ENCODE measurements at places on chromosomes 3 and 15.
A peak's percentile ranks its signal among the peaks of the same experiment; 100 is the strongest.

DNA sequence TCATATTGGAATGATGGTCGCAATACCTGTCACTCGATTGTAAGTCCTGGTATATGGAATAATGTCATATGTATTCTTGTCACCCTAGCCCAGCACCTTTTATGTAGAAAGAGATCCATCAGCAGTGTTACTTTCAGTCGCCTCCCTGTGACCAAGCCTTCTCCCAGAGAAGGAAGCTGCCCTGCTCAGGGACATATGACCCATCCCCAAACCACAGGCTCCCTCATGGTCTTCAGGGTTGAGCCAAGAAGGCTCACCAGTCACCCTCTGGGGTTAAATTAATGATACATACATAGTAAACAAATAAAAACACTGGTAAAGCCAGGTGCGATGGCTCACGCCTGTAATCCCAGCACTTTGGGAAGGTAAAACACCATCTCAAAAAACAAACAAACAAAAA lies 4.6 kb upstream of the MFGE8 start:
- no peak for DNase-seq

DNA sequence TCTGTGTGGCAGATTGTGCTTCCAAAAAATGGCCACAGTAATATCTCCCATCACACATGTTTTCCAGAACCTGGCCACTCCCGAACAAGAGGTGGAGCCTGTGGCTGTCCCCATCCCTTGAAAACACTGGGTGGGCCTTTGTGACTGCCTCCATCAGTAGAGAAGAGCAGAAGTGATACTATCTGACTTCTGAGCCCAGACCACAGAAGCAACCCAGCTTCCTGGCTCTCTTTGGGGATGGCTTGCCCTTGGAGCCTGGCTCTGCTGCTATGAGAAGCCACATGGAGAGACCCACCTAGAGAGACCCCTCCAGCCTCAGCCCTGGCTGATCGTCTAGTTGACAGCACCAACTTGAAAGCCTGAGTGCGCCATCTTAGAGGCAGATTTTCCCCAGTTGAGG lies 39.8 kb upstream of the CMTM8 start:
- no peak for DNase-seq

DNA sequence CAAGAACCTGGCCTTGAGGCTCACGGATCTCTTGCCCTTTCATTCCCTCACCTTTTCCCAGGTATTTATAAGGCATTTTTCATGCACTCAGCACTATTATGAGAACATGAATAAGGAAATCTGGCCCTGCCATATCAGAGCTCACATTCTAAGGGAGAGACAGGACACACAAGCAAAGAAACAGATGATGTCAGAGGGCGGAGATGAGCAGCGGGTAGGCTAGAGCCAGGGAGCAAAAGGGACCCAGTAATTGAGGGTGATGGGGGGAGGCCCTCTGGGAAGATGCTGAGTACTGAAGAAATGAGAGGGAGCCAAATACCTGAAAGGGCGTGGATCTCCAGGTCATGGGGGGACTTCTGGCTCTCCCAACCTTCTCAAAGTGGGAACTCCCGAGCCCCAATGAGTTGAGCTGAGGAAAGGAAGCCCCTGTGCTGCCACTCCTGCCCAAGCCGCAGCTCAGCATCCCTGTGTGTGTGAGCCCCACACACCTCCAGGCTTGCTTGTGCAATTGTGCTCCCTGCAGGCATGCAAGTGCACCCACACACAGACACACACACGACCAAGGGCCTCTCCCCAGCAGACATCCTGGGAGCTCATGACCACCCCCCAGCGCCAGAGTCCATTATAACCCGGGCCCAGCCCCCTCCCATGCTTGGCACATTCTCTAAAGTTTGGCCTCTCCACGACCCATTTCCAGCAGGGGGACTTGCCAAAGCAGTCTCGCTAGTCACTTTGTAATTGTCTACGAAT lies 81.4 kb upstream of the PXYLP1 start:
- DNase-seq: no peak

- peak; percentile 6 for DNase-seq
These were observed 10.0 kb upstream of the MANF start for GRCh38 chr3:51375136-51375535.

DNA sequence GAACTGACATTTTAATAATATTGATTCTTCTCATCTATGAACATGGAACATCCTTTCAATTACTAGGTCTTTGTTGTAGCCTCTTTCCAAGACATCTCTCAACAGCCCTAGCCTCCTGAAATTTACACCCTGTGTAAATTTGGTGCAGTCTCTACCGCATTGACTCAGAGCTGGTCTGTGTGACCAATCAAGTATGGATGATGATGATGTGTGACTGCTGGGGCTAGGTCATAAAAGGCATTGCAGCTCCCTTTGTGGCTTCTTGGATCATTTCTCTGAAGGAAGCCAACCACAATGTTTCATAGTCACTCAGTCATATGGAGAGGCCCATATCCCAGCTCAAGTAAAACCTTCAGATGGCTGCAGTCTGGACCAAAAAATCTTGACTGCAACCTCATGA lies 62.1 kb upstream of the FAM3D start:
- no peak for DNase-seq

GRCh38 chr3:119294696-119295671 lies 801 bp downstream of the ARHGAP31 start:
- DNase-seq: no peak

GRCh38 chr3:179811321-179812095 lies 158.7 kb downstream of the USP13 start:
- no peak for DNase-seq

GRCh38 chr3:94167796-94168195 lies 104.9 kb downstream of the NSUN3 start:
- DNase-seq: no peak

- no peak for DNase-seq
These were observed 1.6 kb upstream of the CISH start for GRCh38 chr3:50612970-50613846.

DNA sequence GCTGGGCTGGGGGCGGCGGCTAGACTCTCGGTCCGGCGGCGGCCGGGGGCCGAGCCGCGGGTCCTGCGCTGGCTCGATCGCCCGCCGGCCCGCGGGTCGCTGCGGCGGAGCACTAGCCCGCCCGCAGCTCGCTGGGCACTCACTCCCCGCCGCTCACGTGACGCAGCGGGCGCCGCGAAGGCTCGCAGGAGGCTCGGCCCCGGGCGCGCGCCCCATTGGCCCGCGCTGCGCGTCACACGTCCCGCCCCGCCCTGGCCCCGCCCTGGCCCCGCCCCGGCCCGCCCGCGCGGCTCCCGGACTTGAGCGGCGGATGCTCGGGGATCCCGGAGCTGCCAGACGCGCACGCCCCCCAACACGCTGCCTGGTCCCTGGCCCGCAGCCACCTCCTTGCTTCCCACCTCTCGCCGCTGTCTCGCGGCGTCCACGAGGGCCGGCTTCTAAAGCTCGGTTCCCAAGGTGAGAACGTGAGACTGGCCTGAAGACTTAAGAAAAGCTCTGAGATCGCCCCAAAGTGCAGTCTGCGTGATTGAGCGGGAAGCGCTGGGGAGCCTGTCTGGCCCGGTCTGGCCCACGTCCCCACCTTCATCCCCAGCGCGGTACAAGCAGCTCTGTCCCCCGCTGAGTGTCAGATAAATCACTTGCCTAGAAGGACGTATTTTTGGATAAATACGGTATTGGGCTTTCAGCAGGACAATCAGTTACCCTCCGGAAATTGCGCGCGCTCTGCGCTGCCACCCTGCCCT lies at the start of gene KLF15:
Gene KLF15 (minus strand): TSS at position 114 of the 743 bp plus-strand sequence. CDS start 4,486 bp downstream, outside the sequence.
- no peak for DNase-seq

GRCh38 chr3:192894676-192895075 lies 23.0 kb downstream of the MB21D2 start:
- DNase-seq: no peak

DNA sequence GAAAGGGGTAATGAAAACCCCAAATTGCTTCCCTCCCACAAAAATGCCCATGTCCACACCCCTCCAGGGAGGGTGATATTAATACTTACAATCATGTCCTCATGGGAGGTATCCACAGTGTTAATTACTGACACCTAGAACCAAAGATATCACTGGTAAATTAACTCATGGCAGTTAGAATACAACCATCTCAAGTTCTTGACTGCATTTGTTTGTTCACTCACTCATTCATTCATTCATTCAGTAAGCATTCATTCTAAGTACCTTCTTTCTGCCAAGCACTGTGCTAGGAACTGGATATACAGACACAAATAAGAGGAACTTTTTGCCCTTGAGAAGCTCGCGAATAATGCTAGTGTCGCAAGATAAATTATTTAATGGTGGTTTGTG lies 3.0 kb downstream of the SEC13 start:
- no peak for DNase-seq
